ENCODE measurements at places on chromosomes 4 and X.

DNA sequence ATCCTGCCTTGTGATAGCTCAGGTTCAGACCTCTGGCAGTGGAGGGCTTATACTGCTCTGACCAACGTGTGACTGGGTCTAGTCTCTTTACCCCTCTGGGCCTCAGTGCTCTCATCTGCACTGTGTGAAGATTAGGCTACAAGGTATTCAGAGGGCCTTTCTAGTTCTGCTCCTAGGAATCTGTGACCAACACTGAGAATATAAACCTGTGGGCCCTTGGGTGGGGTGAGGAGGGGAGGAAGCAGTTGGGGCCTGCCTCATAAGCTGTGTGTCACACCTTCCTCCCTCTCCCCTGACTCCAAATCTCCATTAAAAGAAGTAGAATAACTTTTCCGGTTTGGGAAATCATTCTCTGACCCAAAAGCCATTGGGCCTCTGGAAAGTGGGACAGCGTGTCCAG is 66.3 kb upstream of the MSN start:
- no peak for DNase-seq

GRCh38 chr4:79198951-79199587 is 126.8 kb downstream of the NAA11 start:
- DNase-seq: no peak

GRCh38 chr4:85113706-85114105 is 147.2 kb upstream of the WDFY3 start:
- DNase-seq: no peak

GRCh38 chr4:133775881-133776280 is 425.7 kb downstream of the PABPC4L start:
- no peak for DNase-seq

DNA sequence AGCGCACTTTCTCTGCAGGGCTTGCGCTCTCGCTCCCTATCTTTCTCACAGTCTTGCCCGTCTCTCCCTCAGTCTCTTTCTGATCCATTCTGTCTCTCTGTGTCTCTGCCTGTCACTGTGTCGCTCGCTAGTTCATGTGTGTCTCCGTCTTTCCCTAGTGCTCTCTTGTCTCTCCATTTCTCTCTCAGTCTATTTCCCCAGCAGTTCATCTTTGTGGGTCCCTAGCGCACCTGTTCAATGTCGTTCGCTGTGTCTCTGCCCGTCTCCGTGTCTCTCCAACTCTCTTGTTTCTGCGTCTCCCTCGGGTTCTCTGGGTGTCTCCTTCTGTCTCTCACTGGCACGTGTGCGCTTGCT is 1.5 kb downstream of the GPR101 start:
- DNase-seq: no peak

GRCh38 chr4:84750960-84751283 is 168.0 kb downstream of the CDS1 start:
- DNase-seq: no peak

DNA sequence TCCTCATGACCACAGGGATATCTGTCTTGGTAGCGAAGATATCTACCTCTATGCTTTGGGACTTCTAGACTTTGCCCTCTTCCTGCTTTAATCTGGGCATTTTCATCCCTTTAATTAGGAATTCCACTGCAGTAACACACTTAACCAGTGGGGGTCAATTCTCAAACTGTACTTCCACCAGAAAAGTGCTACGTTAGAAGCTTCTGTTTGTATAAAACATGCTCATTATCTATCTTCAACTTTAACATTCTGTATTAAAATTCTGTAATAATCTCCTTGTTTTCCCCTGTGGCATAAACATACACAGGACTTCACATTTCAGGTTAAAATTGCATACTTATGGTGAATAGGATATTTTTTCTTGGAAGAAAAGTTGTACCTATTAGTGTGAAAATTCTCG is 105.6 kb downstream of the AMMECR1 start:
- DNase-seq: no peak

GRCh38 chr4:10963958-10964703 is 279.6 kb upstream of the CLNK start:
- DNase-seq: no peak

DNA sequence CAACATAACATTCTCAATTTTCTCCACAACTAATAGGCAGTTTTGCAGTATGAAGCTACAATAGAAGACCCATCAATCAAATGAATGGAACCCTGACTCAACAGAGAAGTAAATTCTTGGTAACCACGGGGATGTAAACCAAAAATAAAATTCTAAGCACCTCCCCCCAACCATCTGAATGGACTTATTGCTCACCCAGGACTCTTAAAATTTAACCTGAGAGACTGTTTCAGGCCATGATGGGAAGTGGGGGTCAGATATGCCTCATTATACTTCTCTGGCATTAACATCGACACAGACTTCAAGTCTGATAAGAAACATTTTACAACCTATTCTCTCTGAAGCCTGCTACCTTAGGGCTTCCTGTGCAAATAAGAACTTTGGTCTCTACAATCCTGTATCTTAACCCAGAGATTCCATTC is 620.9 kb downstream of the TLL1 start:
- no peak for DNase-seq

- no peak for DNase-seq
Observed at GRCh38 chrX:10615931-10616774, 4.2 kb downstream of the MID1 start.

DNA sequence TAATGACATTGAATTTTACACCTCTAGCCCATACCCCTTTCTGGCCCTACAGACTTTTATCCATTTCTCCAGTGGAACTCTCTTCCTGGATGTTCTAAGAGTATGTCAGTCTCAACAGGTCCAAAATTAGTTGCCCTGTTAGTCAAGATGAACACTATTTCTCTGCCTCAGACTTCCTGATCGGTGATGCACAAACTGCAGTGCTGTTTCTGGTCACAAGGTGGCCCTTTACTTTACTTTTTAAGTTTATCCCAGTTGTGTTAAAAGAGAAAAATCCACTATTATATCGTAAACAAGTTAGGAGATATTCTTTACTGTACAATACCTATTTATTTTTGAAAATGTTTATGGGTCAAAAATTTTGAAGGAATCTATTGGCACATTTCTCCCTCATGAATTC is 13.1 kb downstream of the TCEAL7 start:
- no peak for DNase-seq

Measured in tibial artery (tissue), 4 donors.